ENCODE measurements at places on chromosomes 2 and 18.
A peak's percentile ranks its signal among the peaks of the same experiment; 100 is the strongest.

GRCh38 chr18:6604573-6604941 is 125.0 kb upstream of the ARHGAP28 start:
- DNase-seq: no peak

DNA sequence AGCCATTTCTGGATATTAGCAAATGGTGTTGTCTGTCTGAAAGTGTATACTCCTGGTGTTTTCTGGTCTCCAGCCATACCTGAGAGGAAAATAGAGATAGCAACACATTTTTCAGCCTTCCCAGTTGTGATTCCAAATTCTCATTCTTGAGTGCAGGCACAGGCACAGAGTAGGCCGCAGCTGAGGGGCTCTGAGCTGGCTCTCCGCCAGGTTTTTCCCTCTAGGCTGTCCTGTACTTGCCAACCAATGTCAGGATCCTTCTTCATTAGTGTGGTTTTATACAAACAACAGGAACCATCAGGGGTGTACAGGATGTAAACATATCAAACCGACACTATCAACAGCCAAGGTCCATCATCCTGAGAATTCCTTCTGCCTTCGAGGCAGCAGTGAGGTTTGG is 1733.6 kb upstream of the CELF4 start:
- no peak for DNase-seq

DNA sequence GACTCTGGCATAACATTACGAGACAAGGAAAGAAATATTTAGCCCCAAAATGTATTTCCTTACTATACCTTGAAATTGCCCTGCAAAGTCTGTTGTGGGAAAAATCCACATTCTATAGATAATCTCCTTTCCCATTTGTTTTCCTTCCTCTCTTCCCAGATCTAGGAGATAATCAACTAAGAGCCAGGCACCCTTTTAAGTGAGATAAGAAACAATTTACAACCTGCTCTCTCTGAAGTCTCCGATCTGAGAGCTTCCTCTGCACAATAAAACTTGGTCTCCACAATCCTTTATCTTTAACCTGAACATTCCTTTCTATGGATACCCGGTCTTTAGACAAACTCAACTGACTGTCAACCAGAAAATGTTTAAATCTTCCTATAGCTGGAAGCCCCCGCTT is 1160.7 kb upstream of the NRXN1 start:
- no peak for DNase-seq

- no peak for DNase-seq
Measured at GRCh38 chr2:187468262-187468661, 20.2 kb upstream of the CALCRL start.

- no peak for DNase-seq
Measured at GRCh38 chr18:6489977-6490376, 75.3 kb upstream of the L3MBTL4 start.

- no peak for DNase-seq
Measured at GRCh38 chr2:96195410-96196066, 13.1 kb downstream of the STARD7 start.

- peak; percentile 73 for DNase-seq
Measured at GRCh38 chr2:127067620-127068350, 39.2 kb downstream of the BIN1 start.

- DNase-seq: no peak
Measured at GRCh38 chr2:212005085-212005671, 533.4 kb downstream of the ERBB4 start.

- no peak for DNase-seq
Measured at GRCh38 chr2:217735034-217735433, 267.8 kb downstream of the TNS1 start.

DNA sequence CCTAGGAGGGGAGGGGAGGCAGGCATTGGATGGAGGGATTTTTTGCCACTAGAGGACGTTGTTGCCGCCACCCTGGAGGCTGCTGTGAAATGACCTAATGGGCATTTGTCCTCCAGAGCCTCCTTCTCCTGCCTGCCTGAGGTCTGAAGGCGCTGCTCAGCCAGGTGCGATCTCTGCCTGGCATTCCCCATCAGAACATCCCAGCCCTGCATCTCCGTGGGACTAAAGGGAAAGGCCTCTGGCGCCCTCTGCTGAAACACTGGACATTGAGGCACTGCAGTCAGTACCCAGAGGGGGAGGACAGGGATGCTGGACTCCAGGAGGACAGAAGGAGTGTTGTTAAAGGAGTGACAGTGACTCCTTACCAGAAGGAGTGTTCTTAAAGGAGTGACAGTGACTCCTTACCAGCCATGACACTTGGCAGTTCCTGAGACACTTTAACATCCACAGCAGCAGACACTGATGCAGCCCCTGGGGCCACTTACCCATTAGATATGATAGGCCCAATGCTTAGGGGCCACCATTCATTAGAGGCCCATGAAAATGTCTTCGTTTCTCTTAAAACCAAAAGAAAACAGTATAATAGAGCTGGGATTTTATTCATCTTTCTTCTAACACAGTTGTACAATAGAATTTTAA is 17.0 kb downstream of the THNSL2 start:
- DNase-seq: peak; percentile 9

GRCh38 chr18:41645589-41646360 is 309.3 kb upstream of the PIK3C3 start:
- no peak for DNase-seq

DNA sequence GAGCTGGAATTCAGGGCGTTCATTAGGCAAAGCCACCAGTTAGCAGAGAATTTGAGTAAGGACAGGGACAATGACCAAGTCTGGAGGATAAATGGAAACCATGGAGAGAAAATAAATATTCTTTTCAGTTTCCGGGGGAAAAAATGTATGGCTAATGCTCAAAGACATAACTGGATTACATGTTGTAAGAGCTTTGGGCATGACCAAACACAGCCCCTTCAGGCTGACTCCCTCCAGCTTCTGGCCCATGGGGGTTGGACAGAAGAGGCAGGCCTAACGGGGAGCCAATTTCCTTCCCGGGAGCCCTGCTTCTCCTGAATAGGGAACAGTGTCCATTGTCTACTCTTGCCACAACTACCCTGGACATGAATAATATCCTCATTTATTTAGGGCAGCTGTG is 39.5 kb upstream of the FOXI3 start:
- DNase-seq: no peak

DNA sequence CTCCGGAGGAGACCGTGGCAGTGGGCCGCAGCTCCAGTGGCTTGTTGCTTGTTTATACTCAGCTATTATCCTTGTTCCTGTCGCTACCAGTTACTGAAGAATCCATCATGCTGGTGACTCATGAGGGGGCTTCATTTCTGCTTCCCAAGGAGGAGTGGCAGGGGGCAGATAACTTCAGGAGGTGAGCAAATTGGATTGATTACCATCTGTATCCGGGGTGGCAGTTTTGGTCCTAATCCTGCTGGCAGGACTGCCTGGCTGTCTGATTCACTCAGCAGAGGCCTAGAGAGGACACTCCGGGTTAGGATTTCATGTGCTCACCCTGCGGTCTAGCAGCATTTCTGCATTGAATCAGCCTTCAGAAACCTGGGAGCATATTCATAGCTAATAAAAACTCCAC is 230.0 kb downstream of the ACTR3 start:
- no peak for DNase-seq

DNA sequence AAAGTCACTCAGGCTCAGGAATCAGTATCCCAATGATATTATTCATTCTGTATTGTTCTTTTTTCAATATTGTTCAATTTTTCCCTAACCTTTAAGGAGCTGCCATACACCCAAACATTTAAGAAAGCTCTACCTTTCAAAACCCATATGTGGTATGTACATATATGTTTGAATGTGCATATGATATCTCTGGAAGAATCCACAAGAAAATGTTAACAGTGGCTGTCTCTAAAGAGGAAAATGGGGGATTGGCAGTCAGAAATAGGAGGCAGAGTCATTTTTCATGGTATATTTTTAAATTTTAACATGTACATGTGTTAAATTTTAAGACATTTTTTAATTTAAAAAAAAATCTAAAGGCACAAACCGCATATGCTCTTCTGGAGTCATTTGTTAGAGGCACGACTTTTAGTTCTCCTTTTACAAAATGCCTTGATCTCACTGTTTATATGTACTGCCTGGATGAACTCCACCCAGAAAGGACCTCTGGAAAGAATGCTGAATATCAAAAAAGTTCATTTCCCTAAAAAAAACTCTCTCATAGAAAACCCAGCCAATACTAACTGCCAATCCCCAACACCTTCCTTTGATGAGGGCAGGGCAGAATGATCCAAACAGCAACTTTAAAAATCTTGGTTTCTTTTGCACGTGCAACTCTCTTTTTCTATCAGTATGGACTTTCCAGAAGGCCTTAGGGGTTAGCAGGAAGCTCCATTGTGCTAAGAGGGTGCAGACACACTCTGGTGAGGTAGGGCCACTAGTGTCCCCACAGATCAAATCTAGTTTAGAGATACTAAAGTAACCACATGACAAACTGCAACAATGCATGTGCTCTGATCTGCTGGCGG is 23.6 kb downstream of the KCTD1 start:
- DNase-seq: no peak

DNA sequence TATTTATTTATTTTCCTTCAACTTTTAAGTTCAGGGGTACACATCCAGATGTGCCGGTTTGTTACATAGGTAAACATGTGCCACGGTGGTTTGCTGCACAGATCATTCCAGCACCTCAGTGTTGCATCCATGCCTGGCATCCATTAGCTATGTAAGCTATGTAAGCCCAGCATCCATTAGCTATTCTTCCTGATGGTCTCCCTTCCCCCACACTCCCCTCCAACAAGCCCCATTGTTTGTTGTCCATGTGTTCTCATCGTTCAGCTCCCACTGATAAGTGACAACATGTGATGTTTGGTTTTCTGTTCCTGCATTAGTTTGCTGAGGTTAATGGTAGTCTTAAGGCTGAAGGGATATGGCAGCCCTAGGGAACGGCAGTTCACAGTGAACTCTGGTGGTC is 203.4 kb downstream of the CTNNA2 start:
- DNase-seq: no peak

- no peak for DNase-seq
Measured at GRCh38 chr2:192888109-192888508, 693.4 kb upstream of the TMEFF2 start.

DNA sequence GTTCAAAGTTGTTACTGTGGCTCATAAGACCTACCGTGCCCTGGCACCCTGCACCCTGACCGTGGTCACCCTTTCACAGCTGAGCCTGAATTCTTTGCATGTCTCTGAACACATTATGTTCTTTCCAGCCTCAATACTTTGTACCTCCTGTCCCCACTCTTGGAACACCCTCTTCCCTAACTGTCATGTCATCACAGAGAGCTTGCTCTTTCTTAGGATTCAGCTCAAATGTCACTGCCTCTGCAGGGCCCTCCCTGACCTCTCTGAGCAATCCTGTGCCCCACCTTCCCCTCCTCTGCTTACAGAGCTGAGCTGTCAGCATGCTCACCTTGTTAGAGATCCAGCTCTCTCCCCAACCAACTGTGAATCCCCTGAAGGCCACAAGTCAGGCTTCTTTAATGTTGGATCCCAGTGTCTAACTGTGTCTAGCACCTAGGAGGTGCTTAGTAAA is 15.0 kb downstream of the PRKAG3 start:
- no peak for DNase-seq

- no peak for DNase-seq
Measured at GRCh38 chr2:237924164-237924534, 42.7 kb upstream of the UBE2F start.

DNA sequence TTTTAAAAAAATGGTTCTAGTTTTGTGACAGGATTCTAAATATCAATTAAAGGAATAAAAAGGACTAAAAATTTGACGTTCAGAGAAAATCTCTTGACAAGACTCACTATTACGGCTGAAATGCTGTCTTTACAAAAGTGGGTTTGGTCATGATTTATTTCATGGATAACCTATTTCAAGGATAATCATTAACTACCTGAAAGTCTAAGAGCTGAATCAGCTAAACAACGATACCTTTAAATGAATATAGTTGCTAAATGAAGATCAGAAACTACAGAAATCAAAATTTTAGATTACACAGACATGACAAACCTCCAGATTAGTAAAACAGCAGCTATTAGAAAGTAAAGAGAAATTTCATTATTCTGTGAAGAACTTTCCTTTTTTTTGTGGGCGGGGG is 35.7 kb downstream of the RTTN start:
- DNase-seq: no peak

DNA sequence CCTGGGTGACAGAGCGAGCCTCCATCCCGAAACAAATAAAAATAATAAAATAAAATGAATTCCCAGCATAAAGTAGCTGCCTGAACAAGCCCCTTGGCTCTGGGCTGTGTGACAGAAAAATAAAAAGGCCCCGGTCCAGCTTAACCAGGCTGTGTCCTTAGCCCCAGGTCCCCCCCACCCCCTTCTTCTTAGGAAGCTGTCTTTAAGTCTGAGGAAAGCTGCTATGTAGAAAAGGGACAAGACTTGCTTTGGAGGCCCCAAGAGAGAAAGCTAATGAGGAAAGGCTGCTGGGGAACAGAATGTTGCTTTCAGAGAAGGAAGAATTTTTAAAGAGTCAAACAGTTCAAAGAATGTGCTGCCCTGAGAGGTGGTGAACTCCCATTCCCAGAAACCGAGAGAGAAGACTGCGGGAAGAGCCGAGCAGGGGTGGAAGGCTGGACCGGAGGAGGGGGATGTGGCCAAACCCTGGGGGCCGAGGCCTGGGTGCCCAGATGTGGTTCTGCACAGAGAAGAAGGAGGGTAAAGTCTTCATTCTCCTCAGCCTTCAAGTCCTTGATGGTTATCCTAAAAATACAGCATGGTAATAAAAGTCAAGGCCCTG is 61.9 kb downstream of the CENPO start:
- no peak for DNase-seq

DNA sequence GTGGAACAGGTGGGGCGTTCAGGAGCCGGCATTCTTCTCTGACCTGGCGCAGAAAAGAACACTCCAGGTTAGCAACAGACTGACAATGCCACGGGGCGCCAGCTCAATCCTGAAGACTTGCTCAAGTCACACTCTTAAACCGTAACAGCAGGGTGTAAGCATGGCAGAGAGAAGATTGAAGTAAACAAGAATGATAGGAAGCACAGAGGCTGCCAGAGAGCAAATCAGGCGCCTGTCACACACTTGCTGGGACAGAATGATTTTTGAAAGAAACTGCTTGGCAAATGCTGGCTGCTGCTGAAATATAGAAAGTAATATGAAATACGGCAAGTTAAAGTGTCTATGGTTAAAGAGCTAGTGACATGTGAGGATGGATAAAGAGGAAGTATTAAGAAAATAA is 80.5 kb downstream of the MEP1B start:
- no peak for DNase-seq

DNA sequence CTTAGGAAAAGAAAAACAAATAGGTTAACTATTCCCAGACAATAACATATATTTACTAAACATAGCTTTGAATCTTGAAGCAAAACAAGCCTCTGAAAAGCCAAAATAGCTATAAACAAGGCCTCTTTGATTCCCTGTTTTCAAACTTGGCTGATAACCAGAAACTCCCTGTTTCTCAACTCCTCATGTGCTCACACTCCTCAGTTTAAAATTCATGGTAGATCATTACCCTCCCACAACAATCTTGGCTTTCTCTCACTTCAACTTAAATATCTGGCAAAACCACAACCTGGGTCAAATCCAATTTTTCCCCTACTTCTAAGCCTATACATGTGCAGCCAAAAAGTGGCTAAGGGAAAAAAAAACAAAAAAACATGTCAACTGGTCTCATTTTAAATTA is 15.6 kb downstream of the SUCLG1 start:
- DNase-seq: no peak

- no peak for DNase-seq
Measured at GRCh38 chr2:203586696-203587095, 51.6 kb upstream of the RAPH1 start.

GRCh38 chr2:174731546-174731945 is 32.7 kb downstream of the CHRNA1 start:
- no peak for DNase-seq

GRCh38 chr18:70758780-70759179 is 469.9 kb downstream of the SOCS6 start:
- no peak for DNase-seq

- DNase-seq: no peak
Measured at GRCh38 chr2:120611961-120612360, 123.7 kb upstream of the GLI2 start.

GRCh38 chr2:85889627-85890281 is 964 bp upstream of the ST3GAL5 start:
- DNase-seq: no peak

All from CD4-positive, alpha-beta T cell treated with Interleukin-6 at 100 ng/mL for 8 hours (primary cell).